ENCODE measurements at places on chromosomes 4 and X.

- DNase-seq, result no peak
Measured at GRCh38 chr4:168511780-168512489, 15.1 kb downstream of the PALLD start.

DNA sequence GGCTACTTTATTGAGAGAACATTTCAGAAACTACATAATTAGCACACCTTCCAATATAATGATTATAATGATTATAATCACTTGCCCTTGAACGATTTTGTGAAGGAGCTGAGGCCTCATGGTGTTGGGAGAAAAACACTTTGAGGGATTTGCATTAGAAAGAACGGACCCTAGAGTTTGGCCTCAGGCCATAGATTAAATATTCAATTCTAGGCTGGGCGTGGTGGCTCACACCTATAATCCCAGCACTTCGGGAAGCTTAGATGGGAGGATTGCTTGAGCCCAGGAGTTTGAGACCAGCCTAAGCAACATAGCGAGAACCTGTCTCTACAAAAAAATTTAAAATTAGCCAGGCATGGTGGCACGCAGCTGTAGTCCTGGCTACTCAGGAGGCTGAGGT, 12.9 kb upstream of the PRKG2 start:
- no peak for DNase-seq

DNA sequence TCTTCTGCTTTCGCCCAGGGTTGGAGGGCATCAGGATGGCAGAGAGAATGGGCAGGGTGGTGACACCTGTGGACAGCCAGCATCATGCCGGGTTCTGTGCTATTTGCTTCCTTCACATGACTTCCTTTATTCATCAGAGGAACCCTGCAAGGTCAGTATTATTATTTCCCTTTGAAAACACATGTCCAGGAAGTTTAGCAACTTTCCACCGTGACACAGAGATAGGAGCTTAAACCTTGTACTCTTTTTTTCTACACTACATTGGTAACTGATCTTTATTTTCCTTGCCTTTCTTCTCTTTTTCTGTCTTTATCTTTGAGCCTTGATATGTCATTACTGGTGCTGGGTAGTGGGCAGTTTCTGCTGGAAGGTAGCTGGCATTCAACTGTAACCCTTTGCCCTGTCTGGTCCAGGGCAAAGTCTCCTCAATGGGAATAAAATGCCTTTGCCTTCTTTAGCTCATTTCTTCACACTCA, 5.0 kb upstream of the MGST2 start:
- DNase-seq, result no peak

DNA sequence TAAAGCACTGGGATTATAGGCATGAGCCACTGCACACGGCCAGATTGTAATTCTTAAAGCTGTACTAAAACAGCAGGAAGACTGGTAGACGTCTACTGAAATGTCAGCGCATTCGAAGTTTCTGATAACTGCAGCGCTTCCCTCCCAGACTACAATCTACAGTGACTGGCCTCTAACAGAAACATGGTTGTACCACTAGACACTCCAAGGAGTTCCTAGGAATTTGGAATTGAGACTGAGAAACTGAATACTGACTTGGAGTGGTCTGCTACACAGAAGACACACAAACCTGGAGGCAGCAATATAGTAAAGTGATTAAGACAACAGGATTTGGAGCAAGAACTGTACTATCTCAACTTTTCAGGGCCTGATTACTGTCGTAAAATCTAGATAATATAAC, 937 bp downstream of the HELQ start:
- DNase-seq, result peak; percentile 20

- no peak for DNase-seq
Measured at GRCh38 chr4:54942721-54943120, 182.7 kb downstream of the KDR start.

DNA sequence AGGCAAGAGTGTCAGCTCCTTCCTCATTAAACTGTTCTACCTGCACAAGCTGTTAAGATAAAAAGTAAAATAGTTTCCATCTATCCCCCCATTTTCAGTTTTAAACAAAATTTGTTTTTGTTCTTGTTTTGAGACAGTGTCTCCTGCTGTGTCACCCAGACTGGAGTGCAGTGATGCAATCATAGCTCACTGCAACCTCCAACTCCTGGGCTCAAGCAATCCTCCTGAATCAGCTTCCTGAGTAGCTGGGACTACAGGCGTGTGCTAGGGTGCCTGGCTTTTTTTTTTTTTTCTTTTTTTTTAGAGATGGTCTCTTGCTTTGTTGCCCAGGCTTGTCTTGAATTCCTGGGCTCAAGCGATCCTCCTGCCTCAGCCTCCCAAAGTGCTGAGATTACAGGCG, 105.4 kb downstream of the HS6ST2 start:
- DNase-seq, result no peak

DNA sequence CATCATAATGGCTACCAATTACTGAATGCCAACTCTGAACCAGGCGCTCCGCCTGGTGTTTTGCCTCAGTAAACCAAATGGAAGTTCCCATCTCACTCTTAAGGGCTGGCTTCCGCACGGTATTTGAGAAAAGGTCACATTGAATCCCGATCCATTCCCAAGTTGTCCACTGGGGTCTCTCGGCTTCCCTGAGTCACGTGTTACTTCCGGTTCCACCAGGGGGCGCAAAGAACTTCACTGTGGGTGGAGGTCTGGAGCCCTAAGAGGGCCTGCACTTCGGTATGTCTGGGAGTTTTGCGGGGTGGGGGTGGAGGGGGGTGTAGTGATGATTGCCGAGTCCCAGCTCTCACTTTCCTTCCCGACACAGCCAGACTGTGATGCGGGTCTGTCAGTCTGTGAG, 13.4 kb upstream of the NHS start:
- DNase-seq, result no peak

DNA sequence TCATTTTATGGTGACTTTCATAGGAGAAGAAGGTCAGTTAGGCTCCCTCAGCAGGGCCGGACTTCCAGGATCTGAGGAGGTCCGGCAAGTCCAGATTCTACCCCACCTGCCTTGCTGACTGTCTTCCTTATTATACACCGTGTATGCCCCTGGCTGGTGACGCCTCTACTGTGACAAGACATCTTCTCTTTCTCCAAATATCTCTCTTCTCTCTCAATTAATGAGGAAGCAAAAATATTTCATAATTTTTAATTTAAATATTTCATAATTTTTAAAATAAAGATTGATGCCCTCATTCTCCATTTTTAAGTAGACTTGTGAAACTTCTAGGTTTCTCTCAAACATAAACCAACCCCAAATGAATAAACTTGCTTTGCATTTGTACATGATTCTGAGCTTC, 202.5 kb downstream of the NSUN7 start:
- DNase-seq, result no peak

GRCh38 chr4:23779422-23779821, 110.4 kb downstream of the PPARGC1A start:
- DNase-seq, result no peak

DNA sequence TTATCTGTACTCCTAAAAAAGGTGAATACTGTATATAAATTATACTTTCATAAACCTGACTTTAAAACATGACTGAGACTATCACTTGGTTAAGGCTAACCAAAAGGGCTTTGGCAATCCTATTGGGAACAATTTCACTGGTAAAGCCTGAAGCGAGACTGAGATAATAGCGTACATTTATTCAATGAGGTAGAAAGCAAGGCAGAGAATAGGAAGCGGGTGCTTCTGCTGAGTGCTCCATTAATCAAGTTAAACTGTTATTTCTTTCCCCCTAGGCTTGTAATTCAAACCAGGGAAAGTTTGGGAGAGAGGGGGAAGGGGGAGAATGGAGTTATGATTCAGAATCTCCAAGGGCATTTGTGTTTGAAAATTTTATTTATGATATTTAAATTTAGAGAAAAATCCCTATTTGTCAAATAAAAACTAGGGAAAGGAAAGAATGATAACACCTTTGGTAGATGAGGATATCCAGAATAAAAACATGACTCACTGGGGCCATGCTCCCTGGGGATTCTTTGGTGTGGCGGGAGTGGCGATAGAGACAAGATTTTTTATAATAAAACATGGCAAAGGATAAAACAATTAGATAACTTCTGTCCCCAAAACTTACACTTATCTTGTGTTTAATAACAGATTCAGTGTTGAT, 34.6 kb upstream of the SORBS2 start:
- no peak for DNase-seq

DNA sequence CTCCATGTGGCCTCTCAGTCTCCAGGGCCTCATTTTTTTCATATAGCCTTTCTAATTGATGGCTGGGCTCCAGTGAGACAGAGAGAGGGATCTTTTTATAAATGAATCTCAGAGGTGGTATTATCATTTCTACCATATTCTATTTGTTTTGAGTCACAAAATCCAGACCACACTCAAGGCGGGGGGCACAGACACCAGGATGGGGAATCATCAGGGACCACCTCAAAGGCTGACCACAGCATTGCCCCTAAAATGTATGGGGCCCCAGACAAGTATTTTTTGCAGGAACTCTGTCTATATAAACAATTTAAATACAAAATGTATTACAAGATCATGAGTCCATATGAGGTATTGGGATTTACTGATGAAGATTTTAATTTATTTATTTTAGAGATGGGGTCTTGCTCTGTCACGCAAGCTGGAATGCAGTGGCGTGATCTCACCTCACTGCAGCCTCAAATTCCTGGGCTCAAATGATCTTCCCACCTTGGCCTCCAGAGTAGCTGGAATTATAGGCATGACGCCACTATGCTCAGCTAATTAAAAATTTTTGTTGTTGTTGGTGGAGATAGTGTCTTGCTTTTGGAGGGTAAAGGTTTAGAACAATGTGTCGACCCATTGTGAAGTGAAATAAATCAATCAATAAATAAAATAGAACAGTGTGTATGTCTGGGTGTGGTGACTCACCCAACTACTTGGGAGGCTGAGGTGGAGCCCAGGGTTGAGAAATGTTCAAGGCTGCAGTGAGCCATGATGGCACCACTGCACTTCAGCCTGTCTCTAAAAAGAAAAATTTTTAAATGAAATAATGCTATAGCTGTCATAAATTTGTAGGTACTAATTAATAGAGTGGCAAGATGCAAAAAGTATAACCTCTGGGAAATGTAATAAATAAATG, 29.4 kb downstream of the WDR13 start:
- DNase-seq, result no peak

DNA sequence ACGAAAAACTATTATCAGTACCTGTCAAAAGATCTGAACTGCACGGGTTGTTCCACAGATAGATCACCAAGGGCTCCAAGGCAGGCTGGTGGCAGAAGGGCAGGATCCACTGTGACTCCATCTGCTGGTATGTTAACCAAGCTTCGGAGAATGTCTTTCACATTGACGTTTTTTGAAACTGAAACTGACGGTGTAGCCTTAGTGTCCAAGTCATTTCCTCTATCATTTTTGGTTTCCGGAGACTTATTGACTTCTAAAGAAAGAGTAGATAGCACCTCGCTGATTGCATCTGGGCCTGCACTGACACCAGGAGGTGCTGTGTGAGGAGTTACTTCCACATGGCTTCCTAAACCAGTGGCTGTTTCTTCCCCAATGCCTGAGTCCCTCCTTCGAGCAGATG, 186.9 kb downstream of the LRBA start:
- DNase-seq, result no peak

- DNase-seq, result no peak
Measured at GRCh38 chr4:647481-647880, 22.1 kb downstream of the PDE6B start.

DNA sequence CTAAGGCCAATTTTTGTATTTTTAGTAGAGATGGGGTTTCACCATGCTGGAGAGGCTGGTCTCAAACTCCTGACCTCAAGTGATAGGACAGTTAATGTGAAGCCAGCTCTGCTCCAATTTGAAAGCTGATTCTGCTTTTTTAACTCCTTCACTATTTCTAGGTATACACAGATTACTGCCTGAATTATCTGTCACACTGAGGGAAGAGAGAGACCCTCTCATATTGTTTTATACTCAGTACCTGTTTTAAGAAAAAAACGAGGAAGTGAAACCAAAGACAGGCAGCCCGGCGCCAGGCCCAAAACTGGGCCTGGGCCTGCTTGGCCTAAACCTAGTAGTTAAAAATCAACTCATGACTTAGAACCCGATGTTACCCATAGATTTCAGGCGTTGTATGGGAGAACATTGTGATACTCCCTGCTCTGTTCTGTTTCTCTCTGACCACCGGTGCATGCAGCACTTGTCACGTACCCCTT, 1601.5 kb upstream of the PCDH10 start:
- no peak for DNase-seq

DNA sequence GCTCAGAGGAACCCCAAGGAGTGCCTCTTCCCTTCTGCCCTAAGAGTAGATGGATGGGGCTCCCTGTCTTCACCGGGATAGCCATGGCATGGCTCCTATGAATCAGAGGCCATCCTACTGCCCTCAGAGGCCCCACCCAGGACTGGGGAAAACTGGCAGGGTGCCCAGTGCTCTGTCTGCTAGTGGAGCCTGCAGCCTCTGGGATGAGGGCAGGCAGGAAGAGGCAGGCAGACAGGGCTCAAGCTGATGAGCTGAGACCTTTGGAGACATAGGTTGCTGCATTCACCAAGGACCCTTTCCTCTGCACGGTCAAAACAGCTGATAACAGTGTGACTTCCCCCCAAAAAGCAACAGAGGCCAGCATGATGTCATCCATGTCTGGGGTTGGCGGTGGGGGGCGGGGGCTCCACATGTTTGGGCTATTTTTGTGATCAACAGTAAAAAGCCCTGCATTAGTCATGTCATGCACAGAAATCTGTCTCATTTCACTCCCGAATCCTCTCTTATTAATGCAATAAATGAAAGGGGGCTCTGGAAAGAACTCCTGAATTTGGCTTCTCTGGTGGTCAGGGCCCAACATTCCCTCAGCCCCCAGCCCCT, 207.6 kb upstream of the MAMLD1 start:
- peak; percentile 47 for DNase-seq

GRCh38 chr4:86338989-86339388, 20.9 kb downstream of the MAPK10 start:
- DNase-seq, result peak; percentile 78

GRCh38 chr4:35250761-35251160, 993.6 kb downstream of the ARAP2 start:
- DNase-seq, result peak; percentile 44

- peak; percentile 62 for DNase-seq
Measured at GRCh38 chrX:129522184-129523078, 859 bp downstream of the SMARCA1 start.

GRCh38 chr4:108814326-108814725, 51.5 kb upstream of the ETNPPL start:
- DNase-seq, result no peak

DNA sequence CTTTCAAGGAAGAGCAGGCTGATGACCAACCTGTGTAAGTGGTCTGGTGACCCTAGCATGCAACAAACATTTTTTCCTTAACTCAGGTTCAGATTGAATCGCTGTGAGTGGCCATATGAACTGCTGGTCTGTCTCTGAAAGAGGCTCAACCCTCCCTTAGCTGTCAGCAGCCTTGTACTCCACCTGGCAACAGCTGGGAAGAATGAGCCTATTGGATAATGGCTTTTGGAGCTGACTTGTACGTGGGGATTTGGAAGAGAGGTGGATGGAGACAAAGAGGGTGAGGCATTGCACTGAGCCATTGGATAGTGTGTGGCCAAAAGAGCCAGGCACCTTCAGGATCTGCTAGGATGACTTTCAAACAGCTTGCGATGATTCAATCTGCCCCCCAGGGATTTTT, 35.7 kb upstream of the BMP15 start:
- no peak for DNase-seq

GRCh38 chrX:46208225-46208854, 336.9 kb downstream of the ZNF674 start:
- DNase-seq, result peak; percentile 38
